ENCODE measurements at places on chromosomes 12 and 14. TPM values are rescaled to one million over a fixed set of nuclear protein-coding genes. Genes with fewer than 3 reads are reported as not detected.

DNA sequence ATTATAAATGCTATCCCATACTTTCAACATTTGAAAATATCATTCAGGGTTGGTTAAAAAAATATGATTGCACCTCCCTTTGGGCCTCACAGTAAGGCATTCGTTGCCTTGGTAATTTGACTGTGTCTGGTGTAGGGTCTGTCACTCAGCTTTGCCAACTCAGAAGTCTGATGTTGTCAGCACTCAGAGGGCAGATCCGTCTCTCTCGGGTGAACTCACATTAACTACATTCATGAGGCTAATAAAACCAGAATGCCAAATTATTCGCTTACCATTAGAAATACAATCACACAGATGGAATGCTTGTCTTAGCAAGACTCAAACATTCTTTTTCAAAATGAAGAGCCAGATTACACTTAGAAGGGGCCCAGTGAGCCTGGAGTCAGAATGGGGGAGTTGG lies 53.0 kb downstream of the NPAS3 start:
- H3K27me3 ChIP-seq = no peaks in the 10 kb centered on the region
- no peak for DNase-seq
- H3K4me1 ChIP-seq = no peaks in the 10 kb centered on the region
- no peak overlapping the region for H3K27ac ChIP-seq
- no peak overlapping the region for H3K4me3 ChIP-seq

- H3K4me3 ChIP-seq = peak within 1 kb of the TSS; percentile 17
- no peaks in the 10 kb centered on the region for H3K27me3 ChIP-seq
- no peak for DNase-seq
- peaks cover 34% of the 10 kb centered on the region for H3K36me3 ChIP-seq
- peaks cover 74% of the 10 kb centered on the region for H3K4me1 ChIP-seq
- H3K27ac ChIP-seq = peak within 1 kb of the TSS; percentile 89
These were observed at the start of gene RDH5 for GRCh38 chr12:55720071-55720564. TSS of gene RDH5 (plus strand) at chr12:55720393. CDS start at chr12:55721185, 792 bp downstream.

- H3K27me3 ChIP-seq = no peaks in the 10 kb centered on the region
- no peak for DNase-seq
- H3K4me1 ChIP-seq = no peaks in the 10 kb centered on the region
- H3K27ac ChIP-seq = no peak overlapping the region
These were observed 277.0 kb downstream of the CEP128 start for GRCh38 chr14:80664576-80664975.

The PPP4R4 gene
- total RNA-seq = 0.83 TPM

The PPP4R3A gene
- total RNA-seq = 78.5 TPM

DNA sequence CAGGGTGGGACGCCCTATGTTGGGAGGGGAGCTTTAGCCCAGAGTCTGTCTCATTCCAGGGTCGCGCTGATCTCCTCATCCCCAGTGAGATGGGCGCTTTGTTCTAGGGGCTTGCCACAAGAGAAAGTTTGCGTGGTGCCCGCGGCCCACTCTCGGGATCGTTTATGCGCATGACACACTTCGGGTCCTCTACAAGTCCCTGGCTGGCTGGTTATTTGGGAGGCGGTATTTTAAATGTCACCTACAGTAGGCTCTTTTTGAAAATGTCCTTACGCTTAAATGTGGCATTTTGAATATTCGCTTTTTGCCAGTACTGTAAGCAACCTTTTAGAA lies 541 bp downstream of the GOLT1B start:
- H3K4me3 ChIP-seq = peak overlapping the region; percentile 76
- peaks cover 44% of the 10 kb centered on the region for H3K4me1 ChIP-seq
- H3K27ac ChIP-seq = peak overlapping the region; percentile 93
